ENCODE measurements at places on chromosomes 3 and 15.

- DNase-seq, result no peak
These were observed 36.8 kb upstream of the MAP3K13 start for GRCh38 chr3:185325946-185326791.

DNA sequence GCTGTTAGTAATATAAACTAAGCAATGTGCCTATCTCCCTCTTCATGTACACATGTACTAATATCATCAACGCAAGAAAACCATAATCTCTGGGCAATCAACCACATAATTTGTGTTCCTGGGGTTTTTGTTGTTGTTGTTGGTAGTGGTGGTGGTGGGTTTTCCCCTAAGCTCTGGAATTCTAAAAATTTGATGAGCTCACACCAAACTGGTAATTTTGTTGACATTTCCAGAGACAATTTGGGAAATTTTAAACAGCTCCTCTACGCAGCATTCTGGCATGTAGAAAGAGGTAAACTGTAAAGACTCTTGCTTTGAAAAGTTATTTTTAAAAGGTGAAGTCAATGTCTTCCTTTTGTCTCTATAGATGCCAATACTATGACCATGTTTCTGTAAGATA, 126.7 kb downstream of the IGSF11 start:
- no peak for DNase-seq

- DNase-seq, result no peak
These were observed 1.9 kb downstream of the TOP2B start for GRCh38 chr3:25662736-25663320.

- DNase-seq, result no peak
These were observed 32.9 kb downstream of the PLCH1 start for GRCh38 chr3:155712008-155712407.

DNA sequence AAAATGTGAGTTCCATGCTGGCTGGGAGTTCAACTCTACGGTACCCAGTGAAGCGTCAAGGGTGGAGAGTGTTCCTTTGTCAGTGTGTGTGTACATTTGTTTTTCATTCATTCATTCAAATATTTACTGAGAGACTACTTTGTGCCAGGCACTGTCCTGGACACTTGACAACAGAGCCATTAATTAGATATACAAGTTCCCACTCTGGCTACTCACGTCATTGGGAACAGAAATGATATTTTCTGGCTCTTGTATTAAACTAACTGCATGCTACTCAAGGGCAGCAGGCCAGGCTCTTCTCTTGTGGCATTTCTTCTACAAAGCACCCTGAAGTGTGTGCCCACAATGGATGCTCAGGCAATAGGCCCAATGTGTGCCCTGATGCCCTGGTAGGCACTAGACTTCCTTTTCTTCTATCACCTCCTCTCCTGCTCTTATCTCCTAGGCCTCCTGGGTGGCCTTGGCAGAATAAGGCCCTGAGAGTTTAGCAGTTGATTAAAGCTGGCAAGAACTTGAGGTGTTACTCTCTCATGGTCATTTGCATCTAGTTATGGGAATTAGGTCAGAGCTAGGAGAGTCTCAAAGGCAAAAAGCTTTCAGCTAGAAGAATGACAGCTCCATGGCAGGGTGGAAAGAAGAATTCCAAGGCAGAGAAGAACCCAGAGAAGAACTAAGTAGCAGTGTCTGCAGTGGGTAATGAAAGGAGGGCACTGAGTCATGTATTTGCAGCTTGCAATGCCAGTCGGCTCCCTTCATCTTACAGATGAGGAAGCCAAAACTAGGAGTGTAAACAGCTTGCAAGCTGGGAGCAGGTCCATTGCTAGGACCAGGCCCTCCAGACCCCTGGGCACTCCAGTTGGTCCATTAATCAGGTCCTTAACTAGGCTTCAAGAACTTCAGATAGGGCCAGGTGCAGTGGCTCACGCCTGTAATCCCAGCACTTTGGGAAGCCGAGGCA, 14.0 kb upstream of the SMAD3 start:
- DNase-seq, result no peak

GRCh38 chr3:39479701-39480414, 12.4 kb downstream of the MOBP start:
- DNase-seq, result no peak

DNA sequence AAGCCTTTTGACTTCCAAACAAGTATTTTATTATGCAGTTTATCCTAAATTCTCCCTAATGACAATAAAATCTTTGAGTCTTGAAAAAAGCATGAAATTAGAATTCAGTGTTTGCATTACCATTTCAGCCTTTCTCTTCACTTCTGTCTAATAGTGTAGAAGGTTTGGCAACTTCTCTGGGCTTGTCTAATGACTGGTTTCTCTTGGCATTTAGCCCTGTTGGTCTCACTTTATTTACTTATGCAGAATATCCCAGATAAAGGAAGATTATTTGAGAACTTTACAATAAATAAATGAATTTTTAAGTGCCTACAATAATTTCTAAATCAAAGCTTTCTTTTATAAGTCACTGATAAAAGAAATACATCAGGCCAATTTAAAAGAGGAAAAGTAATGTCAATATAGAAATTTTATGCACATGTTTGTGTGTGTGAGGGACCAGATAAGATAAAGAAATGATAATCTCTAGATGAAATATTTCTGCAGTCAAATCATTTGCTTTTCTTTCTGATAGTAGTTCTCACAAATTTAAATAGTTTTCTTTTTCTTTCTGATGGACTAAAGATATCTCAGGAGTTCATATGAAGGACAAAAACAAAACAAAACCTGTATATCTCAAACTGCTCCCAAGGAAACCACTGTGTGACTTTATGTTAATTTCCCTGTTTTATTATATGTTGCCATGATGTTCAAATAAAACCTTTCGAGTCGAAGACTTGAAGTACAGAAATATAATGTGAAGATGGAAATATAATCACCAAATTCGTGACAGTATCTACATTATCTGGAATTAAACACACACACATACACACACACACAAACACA, 533.1 kb upstream of the CBLB start:
- DNase-seq, result no peak

- no peak for DNase-seq
These were observed 50.1 kb downstream of the CALML4 start for GRCh38 chr15:68154923-68155559.

DNA sequence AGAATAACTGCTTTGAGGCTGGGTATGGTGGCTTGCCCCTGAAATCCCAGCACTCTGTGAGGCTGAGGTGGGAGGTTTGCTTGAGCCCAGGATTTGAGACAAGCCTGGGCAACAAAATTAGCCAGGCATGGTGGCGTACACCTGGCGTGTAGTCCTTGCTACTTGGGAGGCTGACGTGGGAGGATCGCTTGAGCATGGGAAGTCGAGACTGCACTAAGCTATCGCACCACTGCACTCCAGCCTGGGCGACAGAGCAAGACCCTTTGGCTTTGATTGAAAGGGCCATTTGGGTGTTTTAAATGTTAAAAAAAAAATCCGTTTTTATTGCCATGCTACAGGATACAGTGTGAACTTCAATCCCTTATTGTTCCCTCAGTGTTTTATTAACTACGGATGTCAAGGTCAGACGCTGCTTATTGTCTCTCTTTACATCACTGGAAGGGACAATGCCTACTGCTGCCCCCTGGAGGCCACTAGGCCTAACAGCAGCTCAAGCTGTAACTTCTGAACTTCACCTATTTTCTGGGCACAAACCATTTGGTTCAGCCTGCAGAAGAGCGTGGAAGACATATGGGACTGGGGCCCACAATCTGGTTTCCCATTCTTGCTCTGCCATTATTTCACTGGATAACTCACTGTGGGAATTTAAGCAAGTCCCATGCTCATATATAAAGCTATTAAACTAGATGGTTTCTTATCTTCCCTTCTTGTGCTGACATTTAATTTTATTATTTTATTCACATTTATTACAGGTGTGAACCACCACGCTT, 15.3 kb upstream of the IREB2 start:
- DNase-seq, result peak; percentile 31

- no peak for DNase-seq
These were observed 116.7 kb upstream of the MRPS22 start for GRCh38 chr3:139227165-139227564.

DNA sequence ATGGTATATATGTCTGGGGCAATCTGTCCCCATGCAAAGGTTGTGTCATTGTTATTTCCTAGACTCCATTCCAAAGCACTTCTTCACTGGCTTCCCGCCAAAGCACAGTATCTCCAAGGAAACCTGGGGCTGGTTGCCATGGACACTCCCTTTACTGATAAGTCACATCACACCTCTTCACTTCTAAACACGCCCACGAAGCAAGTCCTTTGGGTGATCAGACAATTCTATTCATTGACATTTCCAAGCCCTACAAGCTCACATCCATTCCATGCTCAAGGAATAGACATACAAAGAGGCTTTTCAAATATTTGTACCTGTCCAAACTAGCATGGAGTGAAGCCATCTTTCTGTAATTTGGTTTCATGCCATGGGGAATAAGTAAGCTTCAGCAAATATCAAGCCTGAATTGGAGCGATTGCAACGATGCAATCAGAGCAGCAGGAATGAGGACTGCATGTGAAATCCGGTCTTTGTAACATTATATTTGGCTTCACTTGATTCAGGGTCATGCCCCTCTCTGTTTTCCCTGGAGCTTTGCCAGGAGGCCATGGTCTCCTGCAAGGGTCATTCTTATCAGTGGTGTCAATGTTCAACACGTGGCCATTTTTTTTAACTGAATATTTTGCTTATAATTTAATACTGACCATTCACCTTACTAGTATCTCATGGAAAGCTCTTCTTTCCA, 201.6 kb upstream of the TMC3 start:
- no peak for DNase-seq

- no peak for DNase-seq
These were observed 366.6 kb downstream of the SOX2 start for GRCh38 chr3:182078316-182078715.

DNA sequence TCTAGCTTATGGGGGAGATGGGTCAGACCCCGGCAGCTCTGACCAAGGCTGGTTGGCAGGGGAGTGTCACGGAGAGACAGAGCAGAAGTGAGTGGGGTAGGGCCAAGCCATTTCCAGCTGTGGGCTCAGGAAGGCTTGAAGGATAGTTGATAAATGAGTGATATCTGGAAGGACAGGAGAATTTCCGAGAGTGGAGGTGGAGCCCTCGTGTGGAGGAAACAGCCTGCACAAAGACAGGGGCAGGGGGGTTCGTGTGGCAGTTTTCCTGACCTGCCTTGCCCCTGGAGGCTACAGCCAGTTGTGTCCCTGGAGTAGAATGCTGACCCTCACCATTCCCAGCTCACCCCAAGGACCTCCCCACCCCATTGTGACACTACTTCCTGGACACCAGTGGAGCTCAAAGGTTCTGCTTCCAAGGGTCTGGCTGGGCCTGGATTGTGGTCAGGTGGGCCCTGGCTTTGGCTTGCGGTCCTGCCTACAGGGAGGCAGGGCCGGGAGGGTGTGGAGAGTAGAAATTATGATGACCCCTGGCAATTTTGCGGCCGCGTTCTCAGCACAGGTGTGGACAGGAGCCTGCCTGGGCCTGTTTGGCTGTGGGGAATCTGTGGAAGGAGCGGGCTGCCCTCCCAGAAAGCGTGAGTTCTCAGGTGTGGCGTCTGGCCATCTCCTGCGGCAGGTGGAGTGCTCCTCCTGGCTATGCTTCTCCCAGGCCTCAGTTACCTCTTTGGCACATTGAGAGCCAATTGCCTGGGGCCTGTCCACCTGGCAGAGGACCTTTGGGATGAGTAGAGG, at the start of gene SLC22A14:
TSS of gene SLC22A14 (plus strand) at position 400 of the 792 bp plus-strand sequence. CDS start 23,733 bp downstream, outside the sequence.
- no peak for DNase-seq

DNA sequence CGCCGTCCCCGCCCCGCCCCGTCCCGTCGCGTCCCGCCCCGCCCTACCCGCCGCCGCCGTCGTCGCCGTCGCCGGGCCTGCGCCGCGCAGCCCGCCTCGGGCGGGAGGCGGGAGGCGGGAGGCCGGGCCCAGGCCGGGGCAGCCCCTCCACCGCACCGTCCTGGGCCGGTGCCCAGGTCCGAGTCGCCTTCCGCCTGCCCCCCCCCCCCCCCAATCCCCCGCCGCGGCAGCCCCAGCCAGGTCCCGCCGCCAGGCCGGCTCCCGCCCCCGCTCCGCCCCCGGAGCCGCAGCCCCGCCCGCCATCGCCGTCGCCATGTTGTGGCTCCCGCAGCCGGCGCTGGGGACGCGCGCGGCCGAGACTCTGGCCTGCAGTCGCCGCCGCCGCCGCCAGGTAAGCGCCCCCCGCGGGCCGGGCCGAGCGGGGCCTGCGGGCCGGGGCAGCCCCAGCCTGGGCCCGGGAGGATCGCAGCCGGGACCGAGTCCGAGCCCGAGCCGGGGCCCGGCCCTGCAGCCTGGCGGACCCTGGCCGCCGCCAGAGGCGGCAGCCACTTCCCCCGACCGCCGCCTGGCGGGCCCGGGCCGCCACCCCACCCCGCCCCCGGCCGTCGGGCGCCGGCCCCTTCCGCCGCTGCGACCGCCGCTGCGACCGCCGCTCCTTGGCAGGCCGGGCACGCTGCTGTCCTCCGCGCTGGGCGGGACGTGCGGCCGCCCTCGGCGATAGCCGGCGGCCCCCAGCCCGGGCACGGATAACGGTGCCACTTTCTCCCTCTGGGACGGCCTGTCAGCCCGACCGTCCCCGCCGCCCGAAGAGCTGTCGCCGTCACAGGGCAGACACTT, at the start of gene ZNF592:
TSS of gene ZNF592 (plus strand) at position 319 of the 837 bp plus-strand sequence. CDS start 34,084 bp downstream, outside the sequence.
- DNase-seq, result peak; percentile 68

GRCh38 chr15:22839046-22839695, 705 bp downstream of the NIPA2 start:
- no peak for DNase-seq

Data from stimulated activated CD8-positive, alpha-beta memory T cell treated with anti-CD3 and anti-CD28 coated beads, Interleukin-4, amount 100 ng/mL, for 1 hour (primary cell).